ENCODE measurements at places on chromosomes 13 and 19.

- no peak for DNase-seq
These were observed 7.4 kb downstream of the FCER2 start for GRCh38 chr19:7694499-7694898.

DNA sequence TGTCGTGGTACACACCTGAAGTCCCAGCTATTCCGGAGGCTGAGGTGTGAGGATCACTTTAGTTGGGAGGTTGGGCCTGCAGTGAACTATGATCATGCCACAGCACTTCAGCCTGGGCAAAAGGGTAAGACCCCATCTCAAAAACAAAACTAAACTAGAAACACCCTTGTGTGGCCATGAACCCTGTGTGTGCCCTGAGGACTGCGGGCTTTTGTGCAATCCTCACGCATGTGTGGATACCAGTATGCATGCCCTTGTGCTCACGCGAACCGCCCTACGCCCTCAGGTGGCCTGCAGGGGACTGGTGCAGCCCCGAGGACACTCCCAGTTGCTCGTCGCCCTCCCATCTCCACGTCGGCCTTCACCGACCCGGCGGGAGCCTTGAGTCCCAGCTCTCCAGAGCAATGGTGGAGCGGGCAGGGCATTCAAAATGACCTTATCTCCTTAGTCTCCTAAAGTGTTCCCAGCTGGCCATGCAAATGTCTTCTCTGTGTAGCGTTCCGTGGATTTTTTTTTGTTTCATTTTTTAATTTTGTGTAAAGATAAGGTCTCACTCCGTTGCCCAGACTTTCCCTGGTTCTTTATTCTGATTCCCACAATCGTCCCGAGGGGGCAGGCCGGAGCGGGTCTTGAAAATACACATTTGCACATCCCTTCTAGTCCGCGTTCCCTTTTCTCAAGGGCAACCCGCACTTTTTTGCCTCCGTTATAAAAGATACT is 868 bp upstream of the EGLN2 start:
- DNase-seq, result peak; percentile 23

- DNase-seq, result no peak
These were observed 1.3 kb downstream of the SAFB start for GRCh38 chr19:5624018-5624663.

DNA sequence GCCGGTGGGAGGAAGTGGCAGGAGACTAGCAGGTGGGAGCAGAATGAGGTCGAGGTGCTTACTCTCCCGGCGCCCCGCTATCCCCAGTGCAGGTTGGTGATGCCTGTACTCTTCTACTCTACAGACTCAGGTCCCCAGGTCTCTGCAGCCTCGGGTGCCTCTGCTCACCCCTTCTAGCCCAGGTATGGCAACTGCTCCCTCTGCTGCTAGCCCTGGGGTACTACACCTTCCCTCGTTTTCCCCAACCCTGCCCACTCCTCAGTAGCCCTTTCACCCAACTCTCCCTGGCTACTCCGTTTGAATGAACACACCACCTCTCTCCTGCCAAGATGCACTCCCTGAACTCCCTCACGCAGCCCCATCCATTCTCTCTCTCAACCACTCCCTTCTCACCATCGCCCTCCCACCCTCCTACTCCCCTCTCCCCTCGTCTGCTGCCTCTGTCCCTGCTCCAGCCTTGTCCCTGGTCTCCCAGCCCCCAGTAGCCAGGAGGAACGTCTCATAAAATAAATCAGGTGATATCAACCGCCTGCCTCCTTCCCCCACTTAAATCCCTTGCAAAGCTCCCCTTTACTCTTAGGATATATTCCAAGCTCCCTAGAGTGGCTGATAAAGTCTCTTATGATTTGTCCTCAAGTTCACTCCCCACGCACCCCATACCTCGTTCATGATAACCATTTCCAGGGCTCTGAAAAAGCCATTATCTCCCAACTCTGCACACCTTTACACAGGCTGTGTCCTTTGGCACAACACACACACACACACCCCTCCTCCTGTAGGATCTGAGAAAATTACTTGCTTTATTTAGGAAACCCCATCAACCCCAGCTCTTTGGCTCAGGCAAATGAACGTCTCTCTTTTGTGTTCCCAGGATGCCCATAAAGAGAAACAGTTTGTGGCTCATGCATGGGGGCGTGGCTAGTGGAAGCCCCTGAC is 8.2 kb upstream of the MEIS3 start:
- peak; percentile 45 for DNase-seq

Data from COR-L47 (cell line).